Placental epithelial cell (primary cell): ENCODE measurements at places on chromosomes 4 and X. TPM values are rescaled to one million over a fixed set of nuclear protein-coding genes. Genes with fewer than 3 reads are reported as not detected.

Gene PABPC5
- 1.2 and 2.4 TPM in 2 replicates for total RNA-seq

Gene HSD17B11
- 21.0 and 27.1 TPM in 2 replicates for total RNA-seq

Gene TMEM154
- 7.1 and 10.2 TPM in 2 replicates for total RNA-seq

Gene PLAC1
- 1.3 and 2.0 TPM in 2 replicates for total RNA-seq

Gene PRRG1
- total RNA-seq, result 44.0 and 54.7 TPM in 2 replicates

Gene PRDM8
- not detected in 2 replicates for total RNA-seq

Gene SPANXN4
- total RNA-seq, result not detected in 2 replicates

Gene MGARP
- total RNA-seq, result 0.79 and 1.4 TPM in 2 replicates

Gene SOWAHB
- total RNA-seq, result 2.4 and 11.4 TPM in 2 replicates

Gene RBM47
- 2.4 and 5.1 TPM in 2 replicates for total RNA-seq

Gene TMEM35A
- total RNA-seq, result not detected in 2 replicates

Gene FGFBP2
- total RNA-seq, result not detected in 2 replicates

Gene SH3TC1
- total RNA-seq, result 2.4 and 10.3 TPM in 2 replicates

Gene GLRA2
- not detected in 2 replicates for total RNA-seq

Gene CSN1S1
- total RNA-seq, result not detected in 2 replicates

Gene ADH1A
- total RNA-seq, result not detected in 2 replicates

Gene ALPK1
- total RNA-seq, result 16.5 and 20.0 TPM in 2 replicates

Gene CT47B1
- not detected in 2 replicates for total RNA-seq

Gene ZC4H2
- 2.5 and 3.9 TPM in 2 replicates for total RNA-seq

Gene PAK3
- not detected in 2 replicates for total RNA-seq

Gene MAGEA2B
- total RNA-seq, result not detected in 2 replicates

Gene F8A3
- 0.79 and 3.9 TPM in 2 replicates for total RNA-seq

Gene EDA
- total RNA-seq, result 1.2 and 2.3 TPM in 2 replicates

Gene CLIC2
- 0.22 and 2.4 TPM in 2 replicates for total RNA-seq

Gene HPGDS
- total RNA-seq, result not detected in 2 replicates

Gene GAB1
- total RNA-seq, result 68.7 and 83.6 TPM in 2 replicates

Gene DMP1
- not detected in 2 replicates for total RNA-seq

Gene KLHL8
- total RNA-seq, result 6.1 and 7.5 TPM in 2 replicates

Gene SYP
- under 0.01 TPM in 1 of 2 replicates, not detected in the other for total RNA-seq
